ENCODE measurements at places on chromosomes 2 and 18.

- no peak for DNase-seq
Observed at GRCh38 chr2:233244818-233245217, 6.7 kb upstream of the ATG16L1 start.

DNA sequence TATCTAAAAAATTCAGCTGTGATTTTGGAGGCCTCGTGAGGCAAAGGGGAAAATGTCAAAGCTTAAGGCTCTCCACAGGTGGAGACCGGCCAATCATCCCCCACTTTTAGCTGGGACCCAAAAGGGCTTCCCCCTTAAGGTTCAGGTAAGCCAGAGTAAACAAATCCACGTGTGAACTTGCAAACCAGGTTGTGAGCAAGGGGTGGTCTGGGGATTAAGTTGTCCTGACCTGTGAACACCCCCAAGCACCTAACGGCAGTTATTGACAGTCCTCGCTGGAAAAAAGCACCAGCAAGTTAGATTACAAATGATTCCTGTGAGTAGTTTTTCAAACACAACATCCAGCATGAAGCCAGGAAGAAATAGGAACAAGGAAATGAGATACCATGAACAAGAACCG is 42.9 kb downstream of the MYO7B start:
- DNase-seq, result no peak

- no peak for DNase-seq
Observed at GRCh38 chr2:96547731-96548171, 11.2 kb downstream of the ARID5A start.

DNA sequence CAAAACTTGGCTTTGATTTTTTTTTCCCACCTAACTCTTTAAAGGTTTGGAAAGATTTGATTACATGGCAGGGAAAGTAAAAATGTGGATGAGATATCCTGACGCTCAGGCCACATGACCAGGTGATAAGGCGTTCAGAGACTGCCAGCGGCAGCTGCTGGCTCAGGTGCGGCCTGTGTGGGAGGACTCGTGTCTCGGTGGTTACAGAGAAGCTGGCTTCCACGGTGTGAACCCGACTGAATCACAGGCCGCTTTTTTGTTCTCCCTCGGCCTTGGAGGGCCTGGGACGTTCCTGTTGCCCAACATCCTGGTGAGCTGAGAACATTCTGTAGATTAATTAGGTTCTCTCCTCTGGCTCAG is 124.2 kb upstream of the ZNF516 start:
- DNase-seq, result no peak

DNA sequence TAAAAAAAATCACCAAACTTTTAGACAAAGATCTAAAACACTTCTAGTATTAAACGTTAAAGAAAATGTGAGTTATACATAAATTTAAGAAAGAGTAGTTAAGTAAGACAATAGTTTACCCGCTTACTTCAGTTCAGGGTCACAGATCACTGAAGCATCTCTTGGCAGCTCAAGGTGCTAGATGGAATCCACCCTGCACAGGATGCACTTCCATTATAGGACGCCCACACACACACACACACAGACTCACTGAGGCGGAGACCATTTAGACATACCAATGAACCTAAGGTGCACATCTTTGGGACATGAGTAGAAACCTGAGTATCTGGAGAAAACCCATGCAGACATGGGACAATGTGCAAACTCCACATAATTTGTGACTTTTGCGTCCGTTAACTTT is 630.6 kb upstream of the ZNF804A start:
- DNase-seq, result no peak

DNA sequence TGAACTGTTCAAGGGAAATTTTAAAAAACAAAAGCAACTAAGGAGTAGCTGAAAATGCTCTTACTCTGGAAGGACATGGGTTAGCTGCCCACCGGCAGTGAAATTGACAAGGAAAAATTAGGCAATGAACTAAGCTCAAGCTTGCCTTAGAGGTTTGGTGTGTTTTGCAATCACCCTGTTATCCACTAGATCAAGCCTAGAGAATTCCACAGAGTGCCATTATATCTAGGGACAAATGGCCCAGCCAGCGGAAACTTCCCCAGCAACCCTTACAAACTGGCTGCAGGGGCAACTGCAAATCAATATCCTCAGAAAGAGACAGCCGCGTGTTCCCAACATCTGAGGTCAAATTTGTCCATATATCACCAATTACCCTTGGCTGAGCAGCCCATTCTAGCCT is 258.2 kb downstream of the SP3 start:
- no peak for DNase-seq

DNA sequence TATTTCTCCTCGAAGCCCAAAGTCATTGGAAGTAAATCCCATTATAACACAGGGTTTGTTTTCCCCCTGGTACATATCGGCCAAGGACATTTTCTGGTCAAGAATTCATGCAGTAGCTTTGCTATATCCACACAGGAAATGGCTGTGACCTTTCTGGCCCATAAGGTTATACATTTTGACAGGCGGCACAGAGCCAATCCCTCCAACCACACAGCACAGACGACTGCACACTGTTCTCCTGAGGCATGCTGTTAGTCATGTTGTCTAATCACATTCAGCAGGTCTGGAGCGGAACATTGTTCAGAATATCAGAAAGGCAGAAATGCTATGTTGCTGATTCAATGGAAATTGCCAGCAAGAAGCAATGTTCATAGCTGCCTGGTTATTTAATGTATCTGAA is 742.3 kb upstream of the SLC8A1 start:
- no peak for DNase-seq

DNA sequence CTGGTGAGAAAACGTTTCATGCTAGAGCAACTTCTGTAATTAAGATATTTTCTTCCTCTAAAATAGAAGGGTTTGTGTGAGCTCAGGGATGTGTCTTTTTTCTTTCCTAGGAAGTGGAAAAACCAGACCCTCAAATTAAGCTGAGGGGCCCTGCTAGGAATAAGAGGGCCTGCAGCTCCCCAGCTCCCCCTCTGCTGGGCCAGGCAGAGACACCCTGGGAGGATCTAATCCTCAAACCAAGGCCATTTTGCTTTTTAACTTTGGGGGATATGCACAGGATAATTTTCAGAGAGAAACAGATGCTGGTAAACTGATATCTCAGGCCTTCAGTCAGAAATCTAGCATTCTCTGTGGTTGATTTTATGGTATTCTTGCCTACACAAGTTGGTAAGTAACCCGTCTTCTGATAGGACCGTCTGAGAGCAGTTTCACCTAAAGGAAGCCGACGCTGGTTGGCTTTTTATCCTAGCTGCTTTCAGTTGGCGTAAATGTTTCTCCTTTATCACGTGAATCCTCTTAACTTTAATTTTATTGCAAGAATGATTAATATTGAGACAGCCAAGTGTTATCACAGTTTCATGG is 34.8 kb downstream of the SNTG2 start:
- DNase-seq, result no peak

GRCh38 chr2:135124924-135125886 is 73.1 kb downstream of the RAB3GAP1 start:
- DNase-seq, result no peak

DNA sequence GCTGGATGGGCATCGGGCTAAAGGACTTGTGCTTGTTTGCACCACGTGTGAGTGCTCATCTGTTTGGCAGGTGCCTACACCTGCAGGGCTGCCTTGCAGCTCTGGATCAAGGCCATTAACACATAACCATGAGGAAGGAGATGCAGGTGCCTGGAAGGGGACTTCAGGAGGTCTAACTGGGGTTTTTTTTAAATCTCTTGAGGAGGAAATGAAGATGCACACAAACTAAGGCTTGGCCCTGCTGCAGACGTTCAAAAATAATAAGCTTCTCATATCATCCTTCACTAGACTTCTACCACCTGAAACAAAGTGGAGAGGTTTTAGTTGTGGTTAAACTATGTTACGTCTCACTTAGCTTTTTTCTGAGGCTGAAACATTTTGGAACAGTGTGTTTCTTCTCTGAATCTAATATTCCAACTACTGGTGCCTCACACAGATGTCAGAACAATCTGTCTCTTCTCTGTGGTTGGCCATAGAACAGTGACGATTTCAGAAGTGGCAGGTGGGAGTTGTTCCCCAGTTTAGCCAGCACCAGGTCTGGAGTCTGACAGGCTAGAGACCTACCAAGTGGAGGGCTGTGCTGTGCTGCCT is 36.5 kb downstream of the BCL2L11 start:
- no peak for DNase-seq

All from NCI-H524 treated with DMSO at 0.1 percent for 48 hours (cell line).